ACHN (cell line): ENCODE measurements at places on chromosomes 7 and 10.

DNA sequence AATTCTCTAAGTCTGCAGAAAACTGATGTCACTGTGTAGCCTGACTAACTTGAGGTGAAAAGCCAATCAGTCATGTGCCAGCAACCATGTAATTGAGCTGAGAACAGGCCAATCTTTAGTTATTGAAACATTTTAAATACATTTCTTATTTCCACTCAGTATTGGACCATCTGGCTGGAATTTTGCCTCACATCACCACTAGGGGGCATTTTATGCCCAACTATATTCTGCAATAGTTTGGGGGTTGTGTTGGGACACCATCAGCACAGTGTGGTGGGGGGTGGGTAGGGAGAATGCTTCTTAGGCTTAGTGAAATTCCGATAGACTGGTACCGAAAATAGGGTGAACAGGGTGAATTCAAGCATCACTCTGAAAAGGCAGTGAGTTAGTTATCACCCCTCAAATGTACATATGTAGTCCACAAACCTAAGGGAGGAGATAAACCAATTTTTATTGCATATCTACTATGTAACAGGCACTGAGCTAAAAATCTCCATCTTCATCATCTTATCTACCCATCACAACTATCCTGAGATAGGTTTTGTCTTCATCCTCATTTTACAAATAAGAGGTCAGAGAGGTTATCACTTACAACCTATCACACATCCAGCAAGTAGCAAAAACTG lies 17.8 kb downstream of the NPSR1 start:
- peak; percentile 53 for DNase-seq

DNA sequence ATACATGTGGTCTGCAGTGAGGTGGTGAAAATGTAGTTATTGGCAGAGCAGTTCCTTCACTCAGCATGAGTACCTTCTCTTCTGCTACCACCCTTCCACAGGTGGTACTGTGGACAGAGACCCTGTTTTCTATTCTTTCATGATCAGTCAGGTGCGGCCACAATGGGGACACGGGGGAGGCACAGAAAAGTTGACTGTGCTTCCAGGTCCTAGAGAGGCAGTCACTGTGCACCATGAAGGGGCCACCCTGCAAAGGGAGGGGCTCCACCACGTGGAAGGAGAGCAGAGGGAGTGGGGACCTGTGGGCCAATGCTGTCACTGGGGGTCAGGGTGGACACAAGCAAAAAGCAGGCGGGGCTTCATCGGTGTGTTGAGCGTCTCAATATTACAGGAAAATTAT lies 3.6 kb upstream of the LANCL2 start:
- DNase-seq, result no peak

- DNase-seq, result no peak
These were observed 9.2 kb downstream of the TLX1 start for GRCh38 chr10:101140084-101140949.

GRCh38 chr7:28116041-28116440 lies 64.6 kb downstream of the JAZF1 start:
- no peak for DNase-seq

GRCh38 chr7:94397722-94398121 lies 3.0 kb downstream of the COL1A2 start:
- DNase-seq, result no peak

- no peak for DNase-seq
These were observed 78.2 kb downstream of the VTI1A start for GRCh38 chr10:112525200-112525599.

GRCh38 chr7:132998763-132999162 lies 83.1 kb downstream of the CHCHD3 start:
- DNase-seq, result peak; percentile 25

DNA sequence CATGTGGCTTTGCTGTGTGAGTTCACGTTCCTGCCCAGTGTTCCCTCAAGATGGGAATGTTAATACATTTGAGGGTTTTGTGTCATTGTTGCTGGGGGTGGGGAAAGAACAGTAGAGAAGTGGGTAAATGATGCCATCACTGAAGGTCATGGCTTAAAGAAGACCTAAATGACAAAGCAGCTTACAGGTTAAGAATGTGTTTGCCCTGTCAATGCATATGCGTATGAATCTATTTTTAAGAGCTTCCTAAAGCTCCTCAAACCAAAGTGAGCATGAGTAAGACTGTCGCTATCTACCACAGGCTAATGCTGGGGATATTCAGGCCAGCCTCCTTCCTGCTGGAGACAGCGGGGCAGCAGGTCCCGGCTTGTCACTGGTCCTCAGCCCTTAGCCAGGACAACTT lies 162.9 kb downstream of the CREB5 start:
- DNase-seq, result no peak

- DNase-seq, result no peak
These were observed 26.4 kb upstream of the GSDME start for GRCh38 chr7:24783698-24784097.

- no peak for DNase-seq
These were observed 146.0 kb downstream of the EVX1 start for GRCh38 chr7:27388561-27388960.

- no peak for DNase-seq
These were observed 223.0 kb downstream of the SNX10 start for GRCh38 chr7:26514633-26515032.

- DNase-seq, result no peak
These were observed 17.9 kb upstream of the MYL7 start for GRCh38 chr7:44158873-44159631.

- peak; percentile 51 for DNase-seq
These were observed 136.4 kb downstream of the WNT2 start for GRCh38 chr7:117186218-117187010.

DNA sequence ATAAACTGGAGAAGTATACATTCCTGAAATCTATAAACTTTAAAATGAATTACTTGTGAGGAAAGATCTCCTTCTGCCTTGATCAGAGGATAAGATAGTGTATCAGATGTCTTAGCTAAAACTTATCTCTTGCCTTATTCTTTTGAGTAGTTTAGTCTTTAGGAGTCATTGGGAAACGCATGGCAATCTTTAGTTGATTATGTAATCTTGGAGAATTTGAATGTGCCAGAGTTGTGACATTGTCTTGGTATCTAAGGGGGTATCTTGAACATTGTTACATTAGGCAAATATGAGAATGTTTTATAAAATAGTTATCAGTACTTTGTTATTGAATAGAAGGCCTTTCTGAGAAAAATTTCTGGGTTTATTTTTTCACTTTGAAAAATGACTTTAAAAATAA lies 61.6 kb upstream of the ADRA2A start:
- DNase-seq, result no peak

DNA sequence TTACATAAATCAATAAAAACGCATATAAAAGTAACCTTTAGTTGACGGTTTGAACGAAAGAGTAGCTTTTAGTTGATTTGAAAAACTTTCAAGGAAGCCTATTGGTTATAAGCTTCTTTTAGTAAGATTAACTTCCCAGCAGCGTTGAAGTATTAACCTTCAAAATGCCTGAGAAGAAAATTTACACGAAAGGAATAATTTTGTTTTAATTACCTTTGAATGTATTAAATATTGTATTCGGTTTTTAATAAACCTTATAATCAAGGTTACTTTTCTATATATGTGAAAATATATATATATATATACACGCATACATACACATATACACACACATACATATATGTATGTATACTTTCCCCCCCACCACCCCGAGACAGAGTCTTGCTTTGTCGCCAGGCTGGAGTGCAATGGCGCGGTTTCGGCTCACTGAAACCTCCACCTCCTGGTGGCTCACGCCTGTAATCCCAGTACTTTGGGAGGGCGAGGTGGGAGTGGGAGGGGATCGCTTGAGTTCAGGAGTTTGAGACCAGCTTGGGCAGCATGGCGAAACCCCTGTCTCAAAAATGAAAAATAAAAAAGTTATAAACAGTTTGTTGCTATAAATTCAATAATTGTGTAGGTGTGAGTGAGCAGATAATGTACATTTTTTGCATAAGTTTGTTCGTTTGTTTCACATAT lies 57.6 kb upstream of the EZH2 start:
- DNase-seq, result peak; percentile 92

DNA sequence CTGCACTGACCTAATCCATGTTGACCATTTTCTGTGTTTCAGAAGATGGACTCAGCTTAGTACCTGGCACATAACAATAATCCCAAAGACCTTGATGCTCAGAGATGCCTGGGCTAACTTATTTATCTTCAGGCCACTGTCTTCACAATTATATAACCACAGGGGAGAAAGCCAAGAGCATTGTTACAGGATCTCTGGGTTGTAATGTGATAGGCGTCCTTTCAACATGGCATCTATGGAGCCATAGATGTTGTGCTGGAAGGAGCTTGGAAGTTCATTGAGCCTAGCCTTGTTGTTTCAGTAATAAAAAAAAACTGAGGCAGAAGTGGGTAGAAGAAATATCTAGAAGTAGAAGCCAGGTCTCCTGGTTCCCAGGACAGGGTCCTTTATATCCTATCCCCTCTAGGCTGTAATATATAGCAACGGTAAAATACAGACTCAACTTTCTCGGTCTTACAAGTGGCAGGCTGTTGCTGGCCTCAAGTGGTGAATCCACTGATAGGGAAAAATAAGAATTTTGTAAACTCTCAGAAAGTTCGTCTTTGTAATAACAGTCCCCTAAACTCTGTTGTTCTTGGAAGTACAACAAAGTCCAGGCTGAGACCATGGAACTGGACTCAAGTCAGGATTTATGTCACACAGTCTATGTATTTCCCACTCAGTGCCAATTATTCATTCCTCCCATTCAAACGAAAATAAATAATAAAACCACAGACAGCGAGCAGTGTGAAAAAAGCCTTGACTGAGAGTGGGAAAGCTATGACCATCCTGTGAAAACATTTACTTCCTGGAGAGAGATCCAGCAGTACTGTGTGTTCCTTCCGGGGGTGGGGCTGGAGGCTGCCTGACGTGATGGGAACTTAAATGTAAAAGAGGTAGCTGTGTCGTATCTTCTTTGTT lies 277.6 kb downstream of the REEP3 start:
- DNase-seq, result peak; percentile 9

- DNase-seq, result no peak
These were observed 2.8 kb downstream of the GIMAP8 start for GRCh38 chr7:150453181-150453580.

DNA sequence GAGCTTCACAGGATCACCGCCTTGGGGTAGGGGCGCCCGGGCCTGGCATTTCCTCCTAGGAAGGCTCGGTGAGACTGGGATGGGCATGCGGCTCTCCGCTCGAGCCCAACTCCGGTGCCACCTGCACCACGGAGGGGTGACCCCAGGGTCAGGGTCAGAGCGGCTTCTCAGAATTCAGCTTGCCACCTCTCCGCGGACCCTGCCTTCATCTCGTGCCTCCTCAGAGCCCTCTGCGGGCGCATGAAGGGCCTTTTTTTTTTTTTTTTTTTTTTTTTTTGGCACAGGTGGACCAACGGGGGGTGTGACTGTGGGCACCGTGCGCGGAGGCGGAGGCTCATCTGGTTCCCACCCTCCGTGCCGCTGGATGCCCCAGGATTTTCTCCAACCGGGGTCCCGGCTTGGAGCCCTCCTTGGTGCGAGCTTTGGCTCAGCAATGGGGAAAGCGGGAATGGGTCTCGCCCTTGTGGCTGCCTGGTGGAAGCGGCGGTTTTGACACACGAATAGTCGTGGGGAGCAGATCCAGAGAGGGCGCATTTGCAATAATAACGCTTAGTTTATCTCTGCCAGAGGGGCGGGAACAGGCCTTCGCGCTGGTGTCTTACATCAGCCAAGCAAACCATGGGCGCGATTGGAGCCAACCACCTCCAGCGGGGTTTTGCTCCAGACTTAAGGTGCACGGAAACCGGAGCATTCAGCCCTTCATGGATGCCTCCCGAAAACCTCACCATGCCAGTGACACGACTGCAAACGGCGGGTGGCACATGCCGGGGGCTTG lies 5.0 kb upstream of the TNRC18 start:
- DNase-seq, result no peak

DNA sequence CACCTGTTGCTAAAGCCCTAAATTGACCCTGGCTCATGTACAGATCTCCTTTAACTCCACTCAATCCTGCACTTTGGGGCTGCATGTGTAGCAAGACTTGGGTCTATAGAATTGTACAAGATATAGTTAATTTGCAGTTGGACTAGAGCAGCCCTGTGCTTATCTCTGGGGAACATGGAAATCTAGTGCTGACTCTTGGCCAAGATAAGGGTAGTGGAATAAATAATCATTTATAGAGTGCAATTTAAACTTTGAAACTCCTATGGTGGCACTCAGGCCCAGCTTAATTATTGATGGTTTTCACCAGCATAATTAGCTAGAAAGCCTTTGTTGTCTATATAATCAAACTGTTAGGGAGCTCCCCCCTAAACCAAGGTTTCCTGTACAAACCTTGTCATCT lies 39.2 kb upstream of the MBL2 start:
- DNase-seq, result no peak

- DNase-seq, result no peak
These were observed 59.9 kb downstream of the CH25H start for GRCh38 chr10:89147256-89147655.

- no peak for DNase-seq
These were observed 192.6 kb downstream of the MGMT start for GRCh38 chr10:129659508-129660268.

GRCh38 chr10:129056734-129057689 lies 410.0 kb upstream of the MGMT start:
- no peak for DNase-seq

DNA sequence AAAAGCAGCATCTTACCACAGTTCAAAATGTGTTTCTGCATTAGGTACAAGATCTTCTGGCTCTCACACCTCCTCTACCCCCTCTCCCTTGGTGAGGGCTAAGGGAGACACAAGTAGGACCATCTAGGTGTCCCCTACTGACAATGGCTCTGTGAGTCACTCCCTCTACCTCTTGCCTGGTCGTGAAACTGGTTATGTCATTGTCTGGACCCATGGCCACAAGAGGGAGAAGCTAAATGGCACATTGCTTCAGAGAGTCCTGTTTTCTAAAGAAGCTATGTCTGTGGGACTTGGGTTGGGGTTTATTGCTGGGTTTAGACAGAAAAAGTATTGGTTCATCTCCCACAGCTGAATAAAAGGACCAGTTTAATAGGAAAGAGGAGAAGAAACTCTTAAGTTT lies 4.0 kb upstream of the PLXNA4 start:
- peak; percentile 29 for DNase-seq

GRCh38 chr7:149627911-149628310 lies 130.3 kb upstream of the ZNF746 start:
- no peak for DNase-seq

DNA sequence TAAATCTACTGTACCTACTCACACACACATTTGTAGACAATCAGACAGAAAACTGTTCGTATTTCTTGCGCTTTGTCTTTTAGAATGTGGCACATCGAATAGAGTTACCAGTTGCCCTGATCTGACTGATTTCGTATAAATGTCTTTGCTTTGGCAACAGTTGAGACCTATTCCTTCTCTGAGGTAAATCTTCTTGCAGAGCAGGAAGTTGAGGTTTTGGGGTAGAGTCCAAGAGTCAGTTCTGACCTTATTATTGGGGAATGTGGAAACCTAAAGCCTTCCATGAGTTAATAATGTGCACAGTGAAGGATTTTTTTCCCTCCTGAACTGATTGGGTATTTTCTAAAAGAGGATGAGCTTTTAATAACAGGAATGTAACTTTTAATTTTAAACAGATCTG lies 135.3 kb downstream of the KIAA1217 start:
- DNase-seq, result peak; percentile 85

- DNase-seq, result peak; percentile 64
These were observed 17.3 kb downstream of the KLLN start for GRCh38 chr10:87846023-87846422.
